ENCODE measurements at places on chromosomes 3 and 15.

GRCh38 chr3:33424606-33425452 lies 15.4 kb downstream of the UBP1 start:
- H3K4me3 ChIP-seq: no peak overlapping the region
- no peaks in the 10 kb centered on the region for H3K27me3 ChIP-seq
- H3K27ac ChIP-seq: no peak overlapping the region
- peaks cover 21% of the 10 kb centered on the region for H3K4me1 ChIP-seq

- DNase-seq: no peak
- H3K27me3 ChIP-seq: no peaks in the 10 kb centered on the region
- H3K27ac ChIP-seq: no peak overlapping the region
- no peak overlapping the region for H3K4me3 ChIP-seq
These were observed 163.7 kb downstream of the PLD1 start for GRCh38 chr3:171646357-171647133.

- H3K27me3 ChIP-seq: no peaks in the 10 kb centered on the region
- H3K36me3 ChIP-seq: no peaks in the 10 kb centered on the region
- no peaks in the 10 kb centered on the region for H3K4me1 ChIP-seq
- no peak for DNase-seq
- no peak overlapping the region for H3K4me3 ChIP-seq
These were observed 479.1 kb upstream of the ALCAM start for GRCh38 chr3:104887619-104888018.

GRCh38 chr3:47377186-47377585 lies 3.6 kb upstream of the PTPN23 start:
- H3K36me3 ChIP-seq: peaks cover 6% of the 10 kb centered on the region
- H3K27me3 ChIP-seq: peaks cover 2% of the 10 kb centered on the region
- no peak for DNase-seq
- H3K4me1 ChIP-seq: peaks cover 29% of the 10 kb centered on the region
- H3K4me3 ChIP-seq: no peak overlapping the region
- no peak overlapping the region for H3K27ac ChIP-seq

GRCh38 chr3:99710094-99710493 lies 71.7 kb downstream of the COL8A1 start:
- peaks cover 6% of the 10 kb centered on the region for H3K27me3 ChIP-seq
- DNase-seq: no peak
- H3K27ac ChIP-seq: no peak overlapping the region

GRCh38 chr15:74799255-74799855 lies 13.3 kb upstream of the LMAN1L start:
- no peaks in the 10 kb centered on the region for H3K27me3 ChIP-seq
- no peak overlapping the region for H3K4me3 ChIP-seq
- peak; percentile 62 for DNase-seq
- peaks cover 58% of the 10 kb centered on the region for H3K4me1 ChIP-seq
- H3K27ac ChIP-seq: peak overlapping the region; percentile 74

DNA sequence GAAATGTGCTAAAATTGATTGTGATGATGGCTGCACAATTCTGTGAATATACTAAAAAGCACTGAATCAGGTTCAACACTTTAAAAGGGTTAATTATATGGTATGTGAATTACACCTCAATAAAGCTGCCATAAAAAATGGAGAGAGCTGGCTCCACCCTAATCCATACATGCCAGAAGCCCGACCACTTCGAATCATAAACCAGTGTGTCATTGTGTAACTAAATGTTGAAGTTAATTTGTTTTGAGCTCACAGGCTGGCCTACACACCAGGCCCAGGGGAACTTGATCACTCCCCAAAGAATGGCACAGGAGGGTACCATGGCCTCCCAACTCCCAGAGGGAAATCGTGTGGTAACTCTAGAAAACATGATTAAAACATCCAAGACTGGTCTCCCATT lies 14.0 kb downstream of the PLCD1 start:
- no peak overlapping the region for H3K4me3 ChIP-seq
- no peak for DNase-seq
- peaks cover 27% of the 10 kb centered on the region for H3K36me3 ChIP-seq
- H3K4me1 ChIP-seq: no peaks in the 10 kb centered on the region

GRCh38 chr3:29977360-29977759 lies 629.0 kb upstream of the TGFBR2 start:
- H3K4me1 ChIP-seq: no peaks in the 10 kb centered on the region
- H3K36me3 ChIP-seq: no peaks in the 10 kb centered on the region
- no peak for DNase-seq
- no peaks in the 10 kb centered on the region for H3K27me3 ChIP-seq
- H3K27ac ChIP-seq: no peak overlapping the region

DNA sequence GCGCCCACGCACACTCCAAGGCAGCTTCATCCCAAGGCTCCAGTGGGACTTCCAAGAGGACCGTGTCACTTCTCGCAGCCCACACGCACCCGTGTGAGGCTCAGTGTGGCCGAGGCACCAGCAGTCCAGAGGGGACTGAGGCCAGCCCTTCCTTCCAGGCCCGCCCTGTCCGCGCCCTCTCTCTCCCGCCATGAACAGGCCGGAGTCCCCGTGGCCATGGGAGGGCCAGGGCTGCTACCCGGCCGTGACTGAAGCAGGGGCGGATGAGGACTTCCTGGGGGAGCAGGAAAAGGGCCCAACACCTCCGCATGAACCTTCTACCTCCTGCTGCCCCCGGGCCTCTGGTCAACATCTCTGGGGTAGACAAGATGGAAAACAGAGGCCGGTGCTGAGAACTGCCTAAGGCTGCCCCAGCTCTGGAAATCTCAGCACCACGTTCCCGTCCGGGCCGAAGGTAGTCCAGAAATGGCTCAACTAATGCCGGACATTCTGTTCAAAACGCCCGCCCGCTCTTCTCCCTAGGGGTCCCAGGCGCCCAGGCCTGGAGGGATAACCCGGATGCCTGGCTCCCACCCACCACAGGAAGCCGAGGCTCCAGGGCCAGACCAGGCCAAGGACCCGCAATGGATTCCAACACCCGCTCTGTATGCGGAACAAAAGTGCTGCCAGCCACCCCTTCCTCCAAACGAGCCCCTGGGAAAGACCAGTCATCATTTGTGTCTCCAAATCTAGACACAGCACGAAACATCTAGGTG lies 32.7 kb downstream of the TNK2 start:
- peaks cover 10% of the 10 kb centered on the region for H3K36me3 ChIP-seq
- H3K27me3 ChIP-seq: no peaks in the 10 kb centered on the region
- H3K27ac ChIP-seq: no peak overlapping the region

GRCh38 chr15:97236140-97236539 lies 724.4 kb upstream of the ARRDC4 start:
- no peak overlapping the region for H3K27ac ChIP-seq
- no peak overlapping the region for H3K4me3 ChIP-seq
- no peaks in the 10 kb centered on the region for H3K27me3 ChIP-seq
- H3K36me3 ChIP-seq: no peaks in the 10 kb centered on the region

DNA sequence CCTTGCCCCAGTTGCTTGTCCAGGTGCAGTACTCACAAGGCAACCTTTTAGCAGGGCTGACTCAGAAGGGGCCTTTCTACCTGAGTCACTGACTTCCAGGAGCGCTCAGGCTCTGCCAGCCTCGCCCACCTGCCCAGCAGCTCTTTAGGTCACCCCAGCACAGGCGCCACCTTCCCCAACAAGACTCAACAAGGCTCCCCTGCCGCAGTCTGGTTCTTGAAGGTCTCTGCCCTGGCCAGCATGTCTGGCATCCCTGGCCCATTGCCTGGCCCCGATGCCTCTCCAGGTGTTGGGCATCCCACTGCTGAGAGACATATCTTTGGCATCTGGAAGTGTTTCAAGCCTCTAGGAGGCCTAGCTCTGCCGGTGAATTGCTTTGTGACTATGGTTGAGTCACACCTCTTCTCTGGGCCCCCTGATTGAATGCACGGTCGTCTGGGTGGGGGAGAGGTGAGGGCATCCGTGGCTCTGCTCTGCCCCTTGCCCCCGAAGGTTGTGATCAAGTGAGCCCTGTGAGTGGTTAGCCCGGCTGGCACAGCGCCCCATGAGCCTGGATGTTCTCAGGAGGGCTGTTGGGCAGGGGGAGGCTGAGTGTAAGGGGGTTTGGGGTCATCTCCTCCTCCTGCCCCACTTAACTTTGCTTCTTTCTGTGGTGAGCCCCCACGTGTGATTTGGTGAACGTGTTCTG lies 21.6 kb downstream of the SNX33 start:
- peaks cover 12% of the 10 kb centered on the region for H3K4me1 ChIP-seq
- no peak overlapping the region for H3K4me3 ChIP-seq
- no peaks in the 10 kb centered on the region for H3K36me3 ChIP-seq
- no peak overlapping the region for H3K27ac ChIP-seq
- DNase-seq: no peak

DNA sequence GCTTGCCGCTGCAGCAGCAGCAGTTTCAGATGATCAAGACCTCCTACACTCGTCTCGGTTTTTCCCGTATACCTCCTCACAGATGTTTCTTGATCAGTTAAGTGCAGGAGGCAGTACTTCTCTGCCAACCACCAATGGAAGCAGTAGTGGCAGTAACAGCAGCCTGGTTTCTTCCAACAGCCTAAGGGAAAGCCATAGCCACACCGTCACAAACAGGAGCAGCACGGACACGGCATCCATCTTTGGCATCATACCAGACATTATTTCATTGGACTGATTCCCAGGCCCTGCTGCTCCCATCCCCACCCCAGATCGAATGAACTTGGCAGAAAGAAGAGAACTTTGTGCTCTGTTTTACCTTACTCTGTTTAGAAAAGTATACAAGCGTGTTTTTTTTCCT lies 17.6 kb downstream of the CALML4 start:
- H3K27ac ChIP-seq: no peak overlapping the region
- peaks cover 6% of the 10 kb centered on the region for H3K4me1 ChIP-seq
- H3K27me3 ChIP-seq: no peaks in the 10 kb centered on the region
- DNase-seq: no peak
- peaks cover 54% of the 10 kb centered on the region for H3K36me3 ChIP-seq

DNA sequence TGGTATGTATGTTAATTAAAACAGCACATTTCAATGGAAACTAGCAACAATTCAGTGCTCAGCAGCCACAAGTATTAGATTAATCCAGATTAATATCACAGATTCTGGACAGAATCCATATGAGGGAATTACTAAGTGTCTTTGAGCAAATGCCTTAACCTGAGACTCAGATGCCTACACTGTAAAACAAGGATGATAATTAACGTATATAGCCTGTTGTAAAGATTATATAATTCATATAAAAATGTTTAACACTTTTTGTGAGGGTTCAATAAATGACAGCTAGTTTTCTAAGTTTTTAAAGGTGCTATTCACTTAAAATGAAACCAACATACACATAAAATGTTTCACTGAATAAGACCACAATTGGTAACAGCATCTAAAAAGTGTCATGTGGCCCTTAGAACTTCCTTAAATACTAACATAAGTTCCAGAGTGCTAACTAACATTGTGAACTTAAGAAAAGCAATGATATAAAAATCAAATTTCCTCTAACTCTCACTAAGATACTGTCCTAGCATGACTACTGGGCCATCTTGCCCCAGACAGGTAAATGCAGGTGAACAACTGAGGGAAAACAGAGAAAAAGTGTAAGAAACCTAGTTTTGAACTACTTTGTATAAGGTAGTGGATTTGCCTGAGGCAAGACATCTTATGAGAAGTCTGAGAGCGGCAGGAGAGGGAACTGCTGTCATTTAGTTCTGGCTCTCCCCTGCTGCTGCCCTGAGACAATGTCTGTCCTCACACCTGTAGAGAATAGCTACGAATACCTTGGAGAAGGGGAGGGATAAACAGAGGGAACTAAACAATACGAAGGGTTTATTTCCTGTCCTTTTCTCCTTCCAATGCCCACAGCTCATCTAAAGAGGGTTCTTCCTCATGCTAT lies 151.3 kb downstream of the ADAM10 start:
- H3K36me3 ChIP-seq: peaks cover 53% of the 10 kb centered on the region
- no peak for DNase-seq

DNA sequence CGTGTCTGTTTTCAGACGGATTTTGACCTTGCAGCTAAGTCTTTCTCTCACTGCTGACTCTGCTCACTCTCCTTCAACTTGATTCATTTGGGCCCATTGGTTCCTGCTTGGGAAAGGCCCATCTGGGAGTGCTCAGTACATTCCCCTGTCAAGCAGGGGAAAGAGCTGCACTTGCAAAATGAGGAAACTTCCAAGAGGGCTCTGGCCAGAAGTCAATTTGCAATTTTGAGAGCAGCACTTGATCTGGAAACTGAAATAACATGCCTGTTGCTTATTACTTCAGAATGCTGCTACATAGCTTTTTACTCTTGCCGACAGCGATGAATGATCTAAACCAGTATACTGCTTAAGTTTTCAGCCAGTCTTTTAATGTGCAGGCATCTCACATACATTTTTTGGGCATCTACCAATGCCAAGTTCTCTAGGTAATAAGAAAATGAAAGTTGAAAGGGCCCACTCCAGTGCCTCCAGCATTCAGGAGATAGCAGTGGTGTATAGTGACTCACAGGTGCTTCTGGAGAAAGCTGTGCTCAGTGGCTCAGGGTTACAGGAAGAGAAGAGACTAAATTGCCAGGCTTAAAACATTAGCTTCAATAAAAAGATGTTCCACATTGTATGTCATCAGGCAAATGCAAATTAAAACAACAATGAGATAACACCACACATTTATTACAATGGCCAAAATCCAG lies 70.1 kb upstream of the RORA start:
- H3K4me3 ChIP-seq: no peak overlapping the region
- H3K27ac ChIP-seq: no peak overlapping the region
- peaks cover 10% of the 10 kb centered on the region for H3K27me3 ChIP-seq
- H3K4me1 ChIP-seq: no peaks in the 10 kb centered on the region
- no peak for DNase-seq

DNA sequence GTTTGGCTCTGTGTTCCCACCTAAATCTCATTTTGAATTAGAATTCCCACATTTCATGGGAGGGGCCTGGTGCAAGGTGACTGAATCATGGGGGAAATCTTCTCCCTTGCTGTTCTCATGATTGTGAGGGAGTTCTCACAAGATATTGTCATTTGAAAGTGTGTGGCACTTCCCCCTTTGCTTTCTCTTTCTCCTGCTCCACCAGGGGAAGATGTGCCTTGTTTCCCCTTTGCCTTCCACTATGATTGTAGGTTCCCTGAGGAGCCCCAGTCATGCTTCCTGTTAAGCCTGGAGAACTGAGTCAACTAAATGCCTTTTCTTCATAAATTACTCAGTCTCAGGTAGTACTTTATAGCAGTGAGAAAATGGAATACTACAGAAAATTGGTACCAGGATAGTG lies 157.2 kb upstream of the TPRG1 start:
- H3K27ac ChIP-seq: no peak overlapping the region
- peaks cover 15% of the 10 kb centered on the region for H3K4me1 ChIP-seq
- no peaks in the 10 kb centered on the region for H3K27me3 ChIP-seq
- no peak for DNase-seq
- peaks cover 17% of the 10 kb centered on the region for H3K36me3 ChIP-seq

- H3K27ac ChIP-seq: no peak overlapping the region
- no peak for DNase-seq
- peaks cover 4% of the 10 kb centered on the region for H3K4me1 ChIP-seq
- peaks cover 17% of the 10 kb centered on the region for H3K36me3 ChIP-seq
- H3K27me3 ChIP-seq: no peaks in the 10 kb centered on the region
- no peak overlapping the region for H3K4me3 ChIP-seq
These were observed 7.4 kb downstream of the SPICE1 start for GRCh38 chr3:113507501-113508067.
